Cortex of kidney (tissue), 1 donor: ENCODE measurements at places on chromosomes 5 and 9.

DNA sequence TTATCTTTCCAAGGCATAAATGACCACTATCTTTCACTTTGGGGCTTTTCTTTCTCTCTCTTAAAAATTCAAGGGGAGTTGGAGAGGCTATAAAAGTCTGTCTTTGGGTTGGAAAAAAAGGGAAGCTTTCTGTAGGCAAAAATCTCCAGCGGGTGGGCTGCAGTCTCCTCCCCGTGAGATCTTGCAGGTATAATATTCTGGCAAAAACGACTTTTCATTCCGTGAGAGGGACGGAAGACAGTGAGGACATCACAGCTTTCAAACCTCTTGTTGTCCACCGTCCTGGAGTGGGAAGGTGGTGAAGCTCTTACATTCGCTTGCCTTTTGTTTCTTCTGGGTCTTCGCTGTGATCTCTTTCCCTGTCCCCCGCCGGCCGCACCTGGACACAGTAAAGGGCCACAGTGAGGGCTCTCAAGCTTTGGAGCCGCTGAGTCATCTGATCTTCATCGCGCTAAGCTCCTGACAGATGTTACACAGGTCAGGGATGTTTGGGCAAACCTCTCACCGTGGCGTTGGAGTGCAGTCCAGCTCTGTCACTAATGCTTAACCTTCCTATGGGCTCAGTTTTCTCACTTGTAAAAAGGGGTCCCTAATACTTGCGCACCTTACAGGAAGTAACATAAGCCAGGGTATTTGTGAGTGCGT is 61.9 kb upstream of the MEGF10 start:
- DNase-seq: no peak

- no peak for DNase-seq
Measured at GRCh38 chr5:1374679-1375055, 29.8 kb upstream of the CLPTM1L start.

GRCh38 chr9:70658765-70659164 is 244.3 kb upstream of the KLF9 start:
- no peak for DNase-seq

GRCh38 chr5:166488560-166488959 is 1802.9 kb upstream of the WWC1 start:
- no peak for DNase-seq

DNA sequence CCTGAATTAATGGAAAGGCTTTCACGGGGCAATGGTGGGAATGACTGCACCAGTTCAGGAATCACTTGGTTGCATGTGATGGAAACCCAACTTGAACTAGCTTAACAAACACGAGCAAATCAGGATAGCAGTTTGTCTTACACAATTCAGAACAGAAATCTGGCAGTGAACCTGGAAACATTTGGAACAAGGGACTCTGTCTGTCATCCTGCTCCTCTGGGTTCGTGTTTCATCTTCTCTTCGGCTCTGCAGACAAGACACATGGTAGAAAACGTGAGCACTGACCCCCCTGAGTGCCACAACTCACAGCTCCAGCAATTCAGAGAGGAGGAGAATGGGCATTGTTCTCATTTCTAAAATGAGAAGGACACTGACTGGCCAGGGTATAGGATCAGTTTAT is 218.1 kb upstream of the NREP start:
- no peak for DNase-seq

GRCh38 chr5:150279330-150280020 is 10.1 kb downstream of the CAMK2A start:
- no peak for DNase-seq
